ENCODE measurements at places on chromosomes 1 and 21.
A peak's percentile ranks its signal among the peaks of the same experiment; 100 is the strongest.

DNA sequence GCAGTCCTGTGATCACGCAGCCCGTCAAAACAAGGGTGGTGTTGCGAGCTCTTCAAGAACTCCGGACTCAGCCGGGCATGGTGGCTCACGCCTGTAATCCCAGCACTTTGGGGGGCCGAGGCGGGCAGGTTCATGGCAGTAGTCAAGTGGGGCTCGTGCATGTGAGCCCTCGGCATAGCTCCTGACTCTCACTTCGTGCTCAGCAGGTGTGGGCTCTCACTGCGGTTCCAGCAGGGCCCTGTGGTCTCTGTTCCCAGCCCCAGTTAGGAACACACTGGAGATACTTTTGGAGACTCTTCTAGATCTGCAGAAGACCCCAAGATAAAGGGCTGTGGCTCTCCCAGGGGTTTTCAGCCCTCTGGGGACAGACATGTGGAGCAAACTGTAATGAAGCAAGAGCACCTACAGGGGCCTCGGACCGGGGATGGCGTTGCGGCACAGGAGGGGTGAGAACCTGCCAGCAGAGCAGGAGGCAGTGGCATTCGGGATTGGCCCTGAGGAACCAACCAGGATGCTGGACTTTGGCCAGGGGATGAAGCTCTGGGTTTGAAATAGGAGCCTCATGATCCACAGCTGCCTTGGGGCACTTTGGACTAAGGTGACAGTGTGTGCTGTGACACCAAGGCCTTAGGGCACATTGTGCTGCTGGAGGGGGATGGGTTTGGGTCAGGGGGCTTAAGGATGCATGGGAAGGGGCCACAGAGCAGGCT is 443.2 kb downstream of the CAMTA1 start:
- DNase-seq: no peak

- DNase-seq: no peak
These were observed 1.1 kb upstream of the B3GALT5 start for GRCh38 chr21:39611551-39612190.

- no peak for DNase-seq
These were observed 16.0 kb downstream of the PSRC1 start for GRCh38 chr1:109266965-109267364.

GRCh38 chr21:15732290-15732995 is 2.7 kb downstream of the USP25 start:
- DNase-seq: peak; percentile 69

DNA sequence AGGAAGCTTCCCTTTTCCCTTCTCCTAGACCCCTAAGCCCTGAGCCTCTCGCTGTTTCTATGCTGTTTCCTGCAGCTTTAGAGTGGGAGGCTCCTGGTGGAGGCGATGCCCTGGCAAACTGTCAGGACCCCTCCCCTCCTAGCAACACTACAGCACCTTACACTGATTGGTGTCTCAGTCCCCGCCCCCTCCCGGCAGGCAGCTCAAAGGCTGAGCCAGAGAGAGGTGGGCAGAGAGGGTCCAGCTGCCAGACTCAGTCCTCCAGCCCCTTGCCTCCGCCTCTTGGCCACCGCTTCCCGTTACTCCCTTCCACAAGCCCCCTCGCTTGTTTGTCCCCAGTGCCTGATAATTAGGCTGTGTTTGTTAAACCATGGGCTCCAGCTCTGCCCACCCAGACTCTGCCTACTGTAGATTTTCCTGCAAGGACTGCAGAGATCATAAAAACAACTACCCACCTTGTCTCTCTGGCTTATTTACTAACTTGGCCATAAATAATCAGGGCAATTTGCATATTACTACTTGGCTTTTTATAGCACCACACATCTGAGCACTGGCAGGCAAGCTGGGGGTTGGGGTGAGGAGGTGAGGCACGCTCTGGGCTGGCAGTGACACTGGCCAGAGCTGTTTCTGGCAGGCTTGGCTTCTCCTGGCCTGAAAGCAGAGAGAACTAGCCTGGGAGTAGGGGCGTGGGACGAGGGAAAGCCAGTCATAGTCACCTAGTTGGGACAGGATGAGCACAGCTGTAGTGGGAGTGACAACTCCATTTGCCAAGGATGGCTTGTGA is 107.5 kb downstream of the CSMD2 start:
- no peak for DNase-seq

DNA sequence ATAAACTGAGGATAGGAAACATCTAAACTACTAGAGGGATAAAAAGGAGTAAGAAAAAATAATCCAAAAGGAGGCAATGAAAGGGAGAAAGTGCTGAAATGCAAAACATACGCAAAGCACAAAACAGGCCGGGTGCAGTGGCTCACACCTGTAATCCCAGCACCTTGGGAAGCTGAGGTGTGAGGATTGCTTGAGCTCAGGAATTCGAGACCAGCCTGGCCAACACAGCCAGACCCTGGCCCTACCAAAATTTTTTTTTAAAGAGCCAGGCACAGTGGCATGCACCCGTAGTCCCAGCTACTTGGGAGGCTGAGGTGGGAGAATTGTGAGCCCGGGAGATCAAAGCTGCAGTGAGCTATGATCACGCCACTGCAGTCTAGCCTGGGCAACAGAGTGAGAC is 10.5 kb downstream of the SPOCD1 start:
- DNase-seq: no peak

DNA sequence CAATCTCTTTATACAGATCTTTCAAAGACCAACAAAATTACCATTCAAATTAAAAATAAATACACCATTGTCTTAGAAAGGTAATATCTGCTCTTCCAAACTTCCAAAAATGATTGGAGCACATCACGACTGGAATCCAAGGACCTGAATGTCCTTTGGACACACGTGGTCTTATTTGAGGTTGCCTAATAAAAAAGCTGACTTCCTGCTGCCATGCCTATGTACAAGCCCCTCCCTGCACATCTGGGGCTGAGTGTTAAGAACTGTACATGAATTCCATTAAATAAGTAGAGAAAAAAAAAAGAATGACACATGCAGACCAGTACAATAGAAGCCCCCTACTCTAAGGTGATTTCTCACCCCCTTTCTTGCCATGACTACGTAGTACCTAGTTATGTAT is 73.6 kb downstream of the SUSD4 start:
- DNase-seq: no peak

DNA sequence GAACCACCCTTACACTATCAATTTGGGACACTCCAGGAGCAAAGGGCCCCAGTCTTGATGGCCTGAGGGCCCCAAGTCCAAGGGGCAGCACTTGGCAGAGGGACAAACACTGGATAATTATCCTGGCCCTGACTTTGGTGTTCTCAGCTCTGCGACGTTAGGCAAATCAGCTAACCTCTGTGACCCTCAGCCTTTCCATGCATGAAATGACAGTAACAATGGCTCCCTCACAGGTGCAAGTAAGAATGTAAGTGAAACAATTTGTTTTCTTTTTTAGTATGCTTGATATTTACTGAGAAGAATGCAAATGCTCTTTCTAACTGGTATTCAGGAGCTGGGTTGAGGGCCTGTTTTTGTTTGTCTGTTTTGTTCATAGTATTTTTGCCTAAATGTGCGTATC is 61.6 kb upstream of the PRDX6 start:
- DNase-seq: no peak

DNA sequence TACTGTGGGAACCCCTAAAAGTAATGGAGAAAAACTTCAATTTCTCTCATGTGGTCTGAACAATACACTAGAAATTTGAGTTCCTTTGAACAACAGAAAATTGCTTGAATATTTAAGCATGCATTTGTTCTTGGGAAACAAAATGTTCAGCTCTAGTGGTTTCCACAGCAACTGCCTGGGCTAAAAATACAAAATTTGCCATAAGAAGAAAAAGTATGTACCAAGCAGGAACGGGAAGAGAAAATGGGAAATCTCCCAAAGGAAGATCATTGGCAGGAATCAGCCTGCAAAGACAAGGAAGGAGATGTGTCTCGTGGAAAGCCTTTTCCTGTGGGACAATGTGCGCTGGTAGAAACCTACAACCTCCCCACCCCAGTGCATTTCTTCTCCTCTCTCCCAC is 119.0 kb upstream of the DPT start:
- no peak for DNase-seq

DNA sequence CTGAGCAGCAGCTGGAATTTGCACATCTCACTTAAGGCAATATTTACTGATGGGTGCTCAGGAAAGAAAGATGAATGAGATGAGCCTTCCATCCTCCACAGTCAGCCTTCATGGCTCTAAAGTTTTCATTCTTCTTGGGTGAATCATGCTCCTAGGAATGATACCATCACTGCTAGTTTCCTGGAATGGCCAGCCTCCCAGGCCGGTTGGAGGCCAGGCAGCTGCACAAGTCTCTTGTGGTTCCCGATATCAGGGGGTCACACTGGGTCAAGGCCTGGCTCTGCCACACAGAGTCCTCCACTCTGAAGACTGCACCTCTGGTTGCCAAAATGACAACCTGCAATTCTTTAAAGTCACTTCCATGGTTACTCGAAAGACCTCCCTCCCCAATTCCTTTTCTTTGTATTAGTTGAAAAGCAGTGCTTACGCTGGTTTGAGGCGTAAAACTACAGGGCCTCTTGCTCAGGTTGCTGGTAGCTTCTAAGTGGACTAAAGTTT is 46.2 kb upstream of the PALMD start:
- no peak for DNase-seq

- DNase-seq: no peak
These were observed 56.2 kb downstream of the DISC1 start for GRCh38 chr1:231682779-231683178.

DNA sequence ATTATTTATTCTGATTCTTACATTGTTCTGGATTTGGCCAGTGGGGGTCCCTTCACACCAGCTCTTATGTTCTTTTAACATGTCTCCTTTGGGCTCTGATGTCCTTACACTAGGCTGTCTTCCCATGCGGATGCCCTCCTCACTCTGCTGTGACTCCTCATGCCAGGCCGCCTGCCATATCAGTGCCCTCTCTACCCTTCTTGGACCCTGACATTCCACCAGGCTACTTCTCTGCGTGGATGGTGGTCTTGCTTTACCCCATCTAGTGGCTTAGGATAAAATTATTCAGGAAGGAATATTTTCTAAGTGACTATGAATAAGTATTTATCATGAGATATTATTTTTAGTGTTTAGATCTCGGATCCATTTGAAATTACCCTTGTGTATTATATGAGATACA is 21.2 kb downstream of the ATF6 start:
- DNase-seq: no peak

DNA sequence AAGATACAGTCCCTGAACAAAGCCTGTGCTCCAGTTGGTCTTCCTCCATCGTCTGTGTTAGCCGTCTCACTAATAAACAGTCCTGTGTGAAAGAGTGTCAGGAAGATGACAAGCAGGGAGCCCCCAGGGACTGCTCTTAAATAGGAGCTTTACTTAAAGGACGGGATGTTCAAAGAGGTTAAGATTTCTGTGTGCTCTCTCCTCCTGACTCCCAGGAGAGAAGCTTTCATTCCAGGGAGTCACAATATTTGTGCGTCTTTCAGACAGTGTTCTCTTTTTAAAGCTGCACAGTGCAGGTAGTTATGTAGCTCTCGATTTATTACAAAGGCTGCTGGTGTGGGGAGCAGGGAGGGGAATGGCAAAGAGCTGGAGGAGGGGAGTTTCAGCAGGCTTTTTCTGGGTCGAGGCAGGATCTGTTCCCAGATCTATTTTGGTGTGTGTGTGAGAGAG is 43.5 kb downstream of the STYXL2 start:
- DNase-seq: no peak

DNA sequence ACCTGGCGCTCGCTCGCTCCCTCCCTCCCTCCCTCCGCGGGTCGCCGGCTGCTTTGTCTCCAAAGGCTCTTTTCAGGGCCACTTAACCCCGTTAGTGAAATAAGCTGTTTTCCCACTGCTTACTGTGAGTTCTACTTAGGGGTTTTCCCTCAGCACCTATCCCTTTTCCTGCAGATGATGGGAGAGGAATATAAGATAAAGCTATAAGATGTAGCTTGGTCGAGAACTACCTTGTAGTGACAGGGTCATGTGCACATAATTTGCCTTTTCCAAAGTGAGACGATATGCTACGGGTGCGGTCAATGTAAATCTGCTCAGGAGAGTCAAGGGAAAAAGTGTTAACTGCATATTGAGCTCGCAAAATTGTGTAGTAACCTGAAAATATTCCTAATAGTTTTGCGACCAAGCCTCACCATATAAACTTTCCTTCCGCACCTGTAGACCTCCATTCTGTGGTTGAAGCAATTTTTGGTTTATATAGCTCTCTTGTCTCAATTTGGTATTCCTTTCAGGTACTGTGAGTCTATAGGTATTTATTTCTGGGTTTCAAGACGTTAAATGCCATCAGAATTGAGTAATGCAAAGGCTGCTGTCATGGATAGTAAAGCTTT is 55.8 kb upstream of the BOLA1 start:
- peak; percentile 0 for DNase-seq

DNA sequence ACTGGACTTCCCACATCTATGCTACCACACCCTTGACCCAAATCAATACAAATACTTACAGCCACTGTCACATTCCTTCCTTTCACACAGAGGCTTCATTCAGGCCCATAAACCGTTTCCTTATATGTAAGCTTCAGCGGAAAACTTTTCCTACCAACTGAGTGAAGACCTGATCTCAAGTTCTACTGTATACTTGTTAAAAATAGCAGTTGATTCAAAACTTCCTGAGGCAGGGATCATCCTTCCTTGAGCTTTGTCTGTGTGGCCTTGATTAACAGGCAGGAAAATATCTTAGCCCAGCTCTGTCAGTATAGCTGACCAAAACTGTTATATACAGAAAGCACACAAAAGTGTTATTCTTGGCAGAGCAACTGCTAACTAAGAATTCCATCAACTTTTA is 42.7 kb downstream of the DENND2C start:
- no peak for DNase-seq

- peak; percentile 81 for DNase-seq
These were observed 43.5 kb upstream of the RAB4A start for GRCh38 chr1:229227298-229227919.

GRCh38 chr21:41606706-41607105 is 98.7 kb upstream of the TMPRSS2 start:
- DNase-seq: no peak

- no peak for DNase-seq
These were observed 28.6 kb downstream of the LRIG2 start for GRCh38 chr1:113101588-113101987.

DNA sequence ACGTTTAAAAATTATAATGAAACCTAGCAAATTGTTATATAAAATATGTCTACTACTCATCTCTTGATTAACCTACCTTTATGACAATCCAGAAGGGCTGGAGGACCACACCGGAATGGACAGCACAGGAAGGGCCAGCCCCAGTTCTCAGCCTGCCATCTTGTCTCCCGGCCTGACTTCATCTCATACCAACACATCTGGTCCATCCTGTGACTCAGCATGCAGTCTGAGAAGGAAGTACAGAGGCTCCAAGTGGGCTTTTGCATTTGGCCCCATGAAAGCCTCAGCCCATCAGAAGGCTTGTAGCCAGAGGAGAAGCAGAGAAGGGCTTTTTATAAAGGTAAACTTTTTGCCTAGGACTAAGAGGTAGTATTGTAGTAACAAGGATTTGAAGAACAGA is 436.6 kb downstream of the MRPL39 start:
- DNase-seq: no peak

- no peak for DNase-seq
These were observed 14.7 kb downstream of the TFF2 start for GRCh38 chr21:42336054-42336453.

GRCh38 chr1:29237129-29237821 is 953 bp downstream of the PTPRU start:
- no peak for DNase-seq
